MCF 10A (cell line): ENCODE measurements at places on chromosomes 11 and 22. TPM values are rescaled to one million over a fixed set of nuclear protein-coding genes. Genes with fewer than 3 reads are reported as not detected.

- DNase-seq: no peak
Measured at GRCh38 chr11:20068691-20069090, 91.6 kb downstream of the DBX1 start.

DNA sequence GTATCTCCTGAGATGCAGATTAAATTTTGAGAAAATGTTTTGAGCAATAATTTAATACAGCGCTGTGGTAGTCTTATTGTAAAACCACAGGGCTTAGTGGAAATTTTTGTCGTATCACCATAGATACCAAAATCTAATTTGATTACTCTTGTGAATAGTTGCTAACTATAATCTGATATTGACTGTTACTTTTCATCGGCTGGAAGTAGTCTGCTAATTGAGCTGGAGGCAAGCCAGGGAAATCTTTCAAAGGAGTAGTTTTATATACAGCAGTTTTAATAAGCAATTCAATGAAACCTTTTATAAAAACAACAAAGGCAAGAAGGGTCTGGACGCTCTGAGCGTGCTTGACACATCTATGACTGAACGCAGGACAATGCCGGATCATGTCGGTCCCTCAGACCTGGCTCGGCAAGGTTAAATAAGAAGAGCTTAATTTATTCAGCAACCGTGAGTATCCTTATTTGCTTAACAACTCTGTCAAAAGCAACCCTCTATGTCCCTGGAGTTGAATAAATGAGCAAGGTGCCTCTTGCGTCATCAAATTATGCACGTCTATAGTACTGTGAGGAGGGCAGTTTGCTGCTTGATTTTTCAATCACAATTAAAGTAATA lies 121.2 kb downstream of the NCAM1 start:
- DNase-seq: no peak

The HEPHL1 gene
- total RNA-seq: not detected in 2 replicates

- peak; percentile 44 for DNase-seq
Measured at GRCh38 chr11:106989078-106989455, 29.2 kb downstream of the GUCY1A2 start.

The SLC3A2 gene
- total RNA-seq: 838 and 896 TPM in 2 replicates

The PCNX3 gene
- 40.9 and 45.8 TPM in 2 replicates for total RNA-seq

DNA sequence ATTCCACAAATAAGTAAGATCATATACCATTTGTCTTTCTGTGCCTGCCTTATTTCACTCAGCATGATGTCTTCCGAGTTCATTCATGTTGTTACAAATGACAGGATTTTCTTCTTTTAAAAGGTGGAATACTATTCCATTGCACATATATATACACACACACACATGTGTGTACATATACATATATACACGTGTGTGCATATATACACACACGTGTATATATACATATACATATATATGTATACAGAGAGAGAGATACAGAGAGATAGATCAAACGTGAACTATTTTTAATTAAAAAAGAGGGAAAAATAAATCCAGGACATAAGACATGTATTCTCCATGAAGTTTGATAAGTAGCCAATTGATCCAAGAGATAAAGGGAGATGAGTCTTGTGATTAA lies 108.1 kb downstream of the TRPC6 start:
- DNase-seq: no peak

The CXCR5 gene
- total RNA-seq: not detected in 2 replicates

The KLHL35 gene
- total RNA-seq: not detected in 2 replicates

DNA sequence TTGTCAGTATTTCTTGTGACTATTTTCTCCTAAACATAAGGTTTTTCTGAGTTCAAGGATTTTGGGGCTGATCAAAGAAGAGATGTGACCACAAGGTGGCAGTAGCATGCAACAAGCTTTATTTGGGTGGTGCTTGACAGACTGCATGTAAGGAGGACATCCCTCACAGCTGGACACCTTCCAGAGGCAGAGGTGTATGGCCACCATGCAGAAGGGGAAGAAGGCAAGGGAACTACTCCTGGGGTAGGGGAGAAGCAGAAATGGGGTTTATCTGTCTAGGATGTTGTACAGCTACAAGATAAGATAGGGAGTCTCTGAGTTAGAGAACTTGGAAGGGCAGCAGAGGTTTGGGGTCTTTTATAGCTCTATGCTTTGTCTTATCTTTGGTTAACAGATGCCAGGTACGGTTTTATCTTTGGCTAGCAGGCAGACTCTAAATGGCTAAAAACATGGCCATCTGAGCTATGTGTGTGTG lies 5.1 kb upstream of the BIRC2 start:
- DNase-seq: peak; percentile 91

The RFPL2 gene
- not detected in 2 replicates for total RNA-seq

- peak; percentile 68 for DNase-seq
Measured at GRCh38 chr11:92955860-92956259, 13.6 kb upstream of the MTNR1B start.

- DNase-seq: no peak
Measured at GRCh38 chr11:14132312-14132711, 169.8 kb downstream of the SPON1 start.

GRCh38 chr11:74185285-74185684 lies 14.2 kb downstream of the PPME1 start:
- DNase-seq: no peak

DNA sequence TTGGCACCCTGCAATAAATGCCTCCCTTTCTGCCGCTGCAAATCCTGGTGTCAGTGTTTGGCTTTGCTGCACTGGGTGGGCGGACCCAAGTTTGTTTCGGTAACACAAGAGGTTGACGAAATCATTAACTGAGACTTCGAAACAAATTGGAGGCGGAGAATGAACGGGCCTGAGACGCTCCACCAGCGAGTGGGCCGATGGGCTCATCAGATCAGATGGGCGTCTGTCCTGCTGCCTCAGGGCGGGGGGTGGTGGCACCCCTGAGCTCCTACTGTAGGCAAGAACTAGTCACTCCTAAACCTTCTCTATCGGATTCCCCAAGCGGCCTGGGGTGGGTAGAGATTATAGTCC lies 918 bp upstream of the CAPN5 start:
- no peak for DNase-seq

DNA sequence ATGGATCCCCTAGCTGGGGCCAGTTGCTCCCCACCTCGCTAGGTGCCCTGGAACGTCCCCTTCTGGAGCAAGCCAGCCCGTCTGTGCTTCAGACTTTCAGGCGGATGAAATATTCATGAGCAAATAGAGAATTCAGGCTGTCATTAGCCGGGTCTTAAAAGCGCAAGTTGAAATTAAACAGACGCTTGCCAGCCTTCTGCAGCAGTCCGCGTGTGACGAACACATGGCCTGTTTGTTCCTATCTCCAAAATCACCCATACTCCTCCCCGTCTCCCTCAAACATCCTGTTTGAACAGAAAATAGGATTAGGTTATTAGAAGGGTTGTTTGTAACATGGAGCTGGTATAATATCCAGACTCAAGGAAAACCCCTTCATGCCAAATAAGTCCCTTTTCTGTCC lies 38.7 kb downstream of the MYO18B start:
- DNase-seq: no peak

- peak; percentile 57 for DNase-seq
Measured at GRCh38 chr22:45504373-45505341, 2.0 kb downstream of the FBLN1 start.

DNA sequence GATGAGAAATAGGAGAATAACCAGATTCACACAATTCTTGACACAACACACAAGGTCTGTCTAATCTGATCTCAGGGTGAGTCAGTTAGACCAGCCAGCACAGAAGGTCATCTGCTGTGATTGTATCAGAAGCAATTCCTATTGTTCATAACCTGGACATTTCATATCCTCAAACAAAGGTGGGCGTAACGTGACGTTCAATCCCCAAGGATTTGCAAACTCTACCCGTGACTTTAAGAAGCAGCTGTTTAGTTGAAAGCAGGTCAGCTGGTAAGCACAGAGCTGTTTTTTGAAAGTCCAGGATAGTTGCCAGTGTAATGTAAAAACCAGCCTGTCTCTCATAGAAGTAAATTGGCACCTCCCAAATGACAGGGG lies 385.1 kb downstream of the DCDC1 start:
- DNase-seq: no peak

The GAL3ST1 gene
- total RNA-seq: not detected in 2 replicates

DNA sequence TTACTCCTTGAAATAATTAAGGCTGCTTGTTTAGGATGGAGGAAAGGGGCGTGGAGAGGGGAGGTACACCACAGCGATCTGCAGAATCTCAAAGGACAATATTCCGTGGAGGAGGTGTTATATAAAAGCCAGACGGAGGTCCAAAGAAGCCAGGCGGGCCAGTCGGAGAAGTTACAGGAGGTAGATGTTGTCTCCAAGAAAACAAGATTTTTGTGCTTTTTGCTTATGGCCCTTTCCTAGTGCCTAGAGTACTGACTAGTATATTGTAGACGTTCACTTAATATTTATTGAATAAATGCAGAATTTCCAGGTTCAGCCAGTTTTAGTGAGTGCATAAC lies 761 bp downstream of the ZDHHC13 start:
- DNase-seq: no peak
